ENCODE measurements at places on chromosomes 16 and 17.
A peak's percentile ranks its signal among the peaks of the same experiment; 100 is the strongest.

GRCh38 chr16:88534638-88535190, 35.5 kb upstream of the ZC3H18 start:
- DNase-seq, result no peak

DNA sequence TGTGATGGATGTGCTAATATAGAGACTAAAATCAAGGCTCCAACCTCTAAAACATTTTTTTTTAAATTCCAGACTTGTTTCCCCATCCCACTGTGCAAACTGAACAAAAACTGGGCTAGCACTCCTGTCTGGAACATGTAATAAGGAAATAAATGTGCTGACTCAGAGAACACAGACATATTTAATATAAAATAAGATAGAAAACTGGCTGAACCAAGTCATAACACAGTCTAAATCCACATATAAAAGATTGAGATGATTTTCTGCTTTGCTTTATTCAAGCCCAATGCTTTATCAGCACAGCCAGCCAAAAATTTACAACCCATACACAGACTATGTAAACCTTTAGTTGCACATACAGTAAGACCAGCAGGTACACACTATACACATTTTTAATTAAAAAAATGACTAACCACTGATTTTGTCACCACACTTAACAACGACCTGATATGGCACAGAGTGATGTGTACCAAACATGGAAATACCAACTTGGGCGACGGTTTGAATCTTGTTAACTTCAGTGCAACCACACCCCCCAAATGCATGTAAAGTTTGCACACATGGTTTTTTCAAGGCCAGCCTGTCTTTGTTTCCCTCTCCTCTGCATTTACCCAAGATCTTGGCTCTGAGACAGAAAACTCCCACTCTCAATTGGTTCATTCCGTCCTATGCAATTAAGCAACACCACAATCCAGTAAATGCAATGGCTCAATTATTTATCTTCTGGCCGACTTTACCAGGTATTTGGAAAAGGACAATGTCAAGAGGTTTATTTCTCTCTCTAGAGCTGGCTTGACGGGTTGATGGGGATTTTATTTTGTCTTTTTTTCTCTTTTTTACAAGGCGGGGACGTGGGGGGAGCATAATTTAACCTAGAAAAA, 1.2 kb downstream of the STAT3 start:
- DNase-seq, result no peak

GRCh38 chr17:7101531-7101930, 13.1 kb downstream of the ASGR2 start:
- no peak for DNase-seq

- no peak for DNase-seq
Measured at GRCh38 chr17:50443505-50443974, 17.5 kb downstream of the ACSF2 start.

DNA sequence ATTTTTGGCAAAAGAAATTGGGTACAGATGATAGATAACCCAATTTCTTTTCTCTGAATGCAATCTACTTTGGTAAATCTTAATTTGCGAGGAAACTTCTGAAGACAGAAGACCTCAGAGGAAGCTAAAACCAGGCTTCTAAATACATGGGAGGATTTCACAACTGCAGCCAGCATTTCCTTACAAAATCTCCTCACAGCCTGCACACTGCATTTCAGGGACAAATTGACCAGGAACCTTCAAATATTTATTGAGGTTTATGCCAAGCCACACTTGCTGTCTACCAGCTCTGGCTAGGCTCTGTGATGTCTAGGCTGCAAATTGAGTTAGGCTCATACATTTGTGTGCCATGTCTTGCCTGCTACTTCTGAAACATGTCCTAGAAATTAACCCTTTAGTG, 167.3 kb upstream of the CDH5 start:
- DNase-seq, result no peak

DNA sequence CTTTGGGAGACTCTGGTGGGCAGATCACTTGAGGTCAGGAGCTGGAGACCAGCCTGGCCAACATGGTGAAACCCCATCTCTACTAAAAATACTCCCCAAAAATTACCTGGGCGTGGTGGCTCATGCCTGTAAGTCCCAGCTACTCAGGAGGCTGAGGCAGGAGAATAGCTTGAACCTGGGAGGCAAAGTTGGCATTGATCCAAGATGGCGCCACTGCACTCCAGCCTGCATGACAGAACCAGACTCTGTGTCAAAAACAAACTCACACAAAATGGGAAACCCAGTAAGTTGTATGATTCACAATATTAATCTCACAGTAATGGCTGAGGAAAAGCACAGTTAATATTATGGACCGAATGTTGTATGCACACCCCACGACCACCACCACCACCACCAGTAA, 24.3 kb downstream of the WSB1 start:
- DNase-seq, result no peak

DNA sequence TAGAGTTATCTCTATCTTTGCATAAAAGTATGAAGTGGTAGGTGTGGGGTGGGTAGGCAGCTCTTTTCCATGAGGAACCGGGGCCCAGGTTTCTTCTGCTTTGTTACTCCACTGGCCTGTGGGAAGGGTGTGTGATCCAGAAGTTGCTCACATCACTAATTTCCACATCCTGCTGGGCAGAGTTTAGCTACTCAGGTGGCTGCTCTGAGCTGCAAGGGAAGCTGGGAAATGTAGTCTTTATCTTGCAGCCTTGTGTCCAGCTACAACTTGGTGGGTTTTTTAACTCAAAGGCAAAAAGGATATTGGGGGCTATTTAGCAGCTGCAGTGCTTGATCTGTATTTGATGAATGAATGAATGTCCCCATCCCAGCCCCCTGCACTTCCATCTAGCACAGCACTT, 335.3 kb downstream of the SNX29 start:
- no peak for DNase-seq

GRCh38 chr16:57110937-57111336, 18.6 kb downstream of the CPNE2 start:
- DNase-seq, result no peak

GRCh38 chr17:62094175-62094574, 29.1 kb upstream of the MED13 start:
- DNase-seq, result no peak

DNA sequence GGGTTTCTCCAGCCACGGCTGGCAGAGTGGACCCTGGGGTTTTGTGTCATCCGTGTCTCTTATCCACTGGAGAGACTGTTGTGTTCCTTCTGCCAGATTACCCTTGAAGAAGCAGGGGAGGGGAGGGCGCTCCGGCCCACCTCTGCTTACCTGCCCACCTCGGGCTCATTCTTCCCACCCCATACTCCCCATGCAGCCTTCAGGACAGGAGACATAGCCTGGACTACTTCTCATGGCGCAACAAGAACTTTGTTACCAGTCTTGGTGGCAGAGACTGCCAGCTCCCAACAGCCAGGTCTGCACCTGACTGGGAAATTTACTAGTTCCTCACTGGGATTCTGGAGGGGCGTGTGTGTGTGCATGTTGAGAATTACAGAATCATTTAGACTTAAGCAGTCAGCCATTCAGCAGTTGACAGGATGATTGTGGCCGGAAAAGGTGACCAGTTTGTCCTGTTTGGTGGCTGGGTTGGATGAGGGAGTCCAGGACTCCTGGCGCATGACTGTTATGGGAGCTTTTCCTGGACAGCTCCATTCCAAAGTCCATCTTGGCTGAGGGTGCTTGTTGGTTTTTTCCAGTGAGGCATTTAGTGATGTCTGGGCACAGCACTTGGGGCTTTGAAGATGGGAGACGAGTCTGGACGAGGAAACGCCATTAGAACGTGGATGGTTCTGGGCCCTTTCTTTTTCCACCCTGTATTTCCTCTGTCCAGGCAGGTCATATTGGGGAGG, 8.7 kb downstream of the GSE1 start:
- DNase-seq, result no peak

- no peak for DNase-seq
Measured at GRCh38 chr16:89106533-89107202, 13.0 kb downstream of the ACSF3 start.

DNA sequence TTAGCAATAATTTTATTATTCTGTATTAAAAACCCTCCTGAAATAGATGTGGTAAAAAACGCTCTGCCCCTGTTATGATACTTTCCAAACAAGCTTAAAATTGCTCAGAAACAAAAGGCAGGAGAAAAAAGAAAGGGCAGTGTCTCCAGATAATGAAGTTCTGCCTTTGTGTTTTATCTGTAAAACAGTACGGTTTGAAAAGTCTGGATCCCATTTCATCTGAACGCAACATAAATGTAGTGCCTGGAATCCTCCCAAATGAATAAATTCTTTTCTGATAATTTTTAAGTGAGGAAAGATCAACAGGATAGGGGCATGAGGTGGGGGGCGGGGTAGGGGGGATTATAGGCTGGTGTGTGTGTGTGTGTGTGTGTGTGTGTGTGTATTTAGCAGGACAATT, 87.5 kb upstream of the SOX9 start:
- DNase-seq, result no peak

- no peak for DNase-seq
Measured at GRCh38 chr17:60947100-60947499, 269.4 kb downstream of the BCAS3 start.

GRCh38 chr17:4833178-4833940, at the start of gene MINK1:
MINK1 (plus strand) TSS chr17:4833340; CDS start chr17:4833584, 244 bp downstream.
- DNase-seq, result peak; percentile 93

- DNase-seq, result no peak
Measured at GRCh38 chr16:23702951-23703350, 10.1 kb downstream of the ERN2 start.

- DNase-seq, result no peak
Measured at GRCh38 chr17:81631482-81631881, 5.4 kb downstream of the NPLOC4 start.

- DNase-seq, result peak; percentile 74
Measured at GRCh38 chr17:57604771-57605674, 140.1 kb downstream of the CCDC182 start.
